Effector memory CD8-positive, alpha-beta T cell (primary cell): ENCODE measurements at places on chromosomes 1 and 21.

DNA sequence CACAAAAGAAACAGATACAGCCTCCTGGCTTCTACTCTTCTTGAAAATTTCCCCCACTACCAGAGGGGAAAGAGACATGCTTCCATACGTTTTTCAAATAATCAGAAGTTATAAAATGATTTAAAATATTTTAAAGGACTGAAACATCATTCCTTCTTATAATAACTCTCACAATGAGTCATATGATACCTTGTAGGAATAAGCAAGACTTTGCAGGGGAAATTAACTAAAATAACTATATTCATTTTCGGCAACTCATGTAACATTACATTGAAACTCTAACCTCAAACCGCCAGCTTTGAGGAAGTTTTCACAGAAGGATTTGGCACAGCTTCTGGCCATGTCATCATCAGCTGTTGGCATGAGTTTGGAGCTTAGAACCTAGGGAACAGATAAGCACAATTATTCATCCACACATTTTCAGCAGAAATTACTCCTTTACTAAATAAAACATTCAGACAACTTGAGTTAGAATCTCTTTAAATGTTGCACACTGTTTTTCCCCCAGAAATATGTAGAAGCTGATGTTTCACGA is 85.9 kb downstream of the USP24 start:
- no peak for DNase-seq

- no peak for DNase-seq
Measured at GRCh38 chr1:175887521-175887920, 144.1 kb upstream of the TNR start.

DNA sequence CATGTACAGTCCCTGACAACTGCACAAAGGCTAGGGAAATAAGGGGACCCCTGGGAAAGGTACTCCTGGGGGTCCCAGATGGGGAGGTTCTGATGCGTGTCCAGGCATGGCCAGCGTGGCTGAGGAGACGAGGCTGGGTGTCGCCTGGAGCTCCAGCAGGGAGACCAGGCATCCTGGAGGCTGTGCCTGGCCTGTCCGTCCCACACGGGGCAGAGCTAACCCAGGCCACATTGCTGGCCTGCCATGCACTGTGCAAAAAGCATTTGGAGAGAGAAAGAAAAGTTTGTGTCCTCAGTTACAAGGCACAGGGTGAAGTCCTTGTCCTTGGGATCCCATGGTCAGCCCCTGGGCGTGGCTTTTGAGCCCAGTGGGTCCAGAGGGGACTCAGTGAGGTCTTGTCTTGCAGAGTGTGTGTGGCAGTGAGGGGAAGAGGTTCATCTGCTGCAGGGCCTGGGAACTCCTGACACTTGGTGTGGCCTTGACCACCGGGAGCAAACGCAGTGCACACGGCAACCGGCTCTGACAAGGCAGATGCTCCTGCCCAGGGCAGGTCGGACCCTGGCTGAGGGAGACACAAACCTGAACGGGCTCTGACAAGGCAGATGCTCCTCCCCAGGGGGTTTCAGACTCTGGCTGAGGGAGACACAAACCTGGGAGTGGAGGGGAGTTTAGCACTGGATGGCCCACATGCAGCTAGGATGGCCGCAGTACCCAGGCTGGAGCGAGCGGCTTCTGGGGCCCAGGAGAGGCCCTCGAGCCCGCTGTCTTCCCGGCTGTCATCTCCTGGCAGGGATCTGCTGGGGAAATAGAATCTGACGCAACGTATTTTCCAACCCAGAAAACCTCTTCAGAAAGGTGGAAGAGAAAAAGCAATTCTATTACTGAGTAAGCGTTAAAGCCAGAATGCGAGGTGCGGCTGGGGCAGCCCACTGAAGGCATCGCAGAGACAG is 37.3 kb upstream of the COL18A1 start:
- no peak for DNase-seq

DNA sequence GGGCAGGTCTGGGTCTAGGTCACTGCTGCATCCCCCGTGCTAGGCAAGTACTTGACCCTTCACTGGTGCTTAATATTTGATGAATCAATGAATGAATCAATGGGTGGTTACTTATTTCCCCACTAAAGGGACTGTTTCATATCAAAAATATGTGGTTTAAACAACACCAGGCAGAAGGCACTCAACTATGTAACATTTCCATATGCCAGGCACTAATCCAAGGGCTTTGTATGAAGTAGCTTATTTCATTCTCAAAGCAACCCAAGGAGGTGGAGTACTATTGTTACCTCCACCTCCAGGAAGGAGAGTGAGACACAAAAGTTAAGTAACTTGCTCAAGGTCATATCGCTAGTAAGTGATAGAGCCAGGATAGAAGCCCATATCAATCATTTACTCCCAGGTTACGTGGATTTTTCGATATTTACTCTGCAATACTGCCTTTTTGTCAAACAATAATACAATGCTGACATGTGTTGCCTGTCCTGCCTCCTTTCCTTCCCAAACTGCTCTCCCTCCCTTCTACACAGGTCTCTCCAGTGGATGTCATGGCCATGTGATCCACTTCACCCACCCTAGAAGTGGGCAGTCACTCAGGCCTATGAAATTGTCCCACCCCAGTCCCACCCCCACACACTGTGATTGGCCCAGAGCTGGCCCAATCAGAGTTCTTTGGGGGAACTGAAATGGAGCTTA is 142.8 kb downstream of the ETS2 start:
- no peak for DNase-seq

DNA sequence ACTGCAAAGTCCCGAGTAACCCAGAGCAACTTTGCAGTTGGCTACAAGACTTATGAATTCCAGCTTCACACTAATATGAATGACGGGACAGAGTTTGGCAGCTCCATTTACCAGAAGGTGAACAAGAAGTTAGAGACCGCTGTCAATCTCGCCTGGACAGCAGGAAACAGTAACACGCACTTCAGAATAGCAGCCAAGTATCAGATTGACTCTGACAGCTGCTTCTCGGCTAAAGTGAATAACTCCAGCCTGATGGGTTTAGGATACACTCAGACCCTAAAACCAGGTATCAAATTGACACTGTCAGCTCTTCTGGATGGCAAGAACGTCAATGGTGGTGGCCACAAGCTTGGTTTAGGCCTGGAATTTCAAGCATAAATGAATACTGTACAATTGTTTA is 66.8 kb downstream of the ACBD6 start:
- DNase-seq, result no peak

- no peak for DNase-seq
Measured at GRCh38 chr1:172203902-172204301, 216.6 kb upstream of the C1orf105 start.

DNA sequence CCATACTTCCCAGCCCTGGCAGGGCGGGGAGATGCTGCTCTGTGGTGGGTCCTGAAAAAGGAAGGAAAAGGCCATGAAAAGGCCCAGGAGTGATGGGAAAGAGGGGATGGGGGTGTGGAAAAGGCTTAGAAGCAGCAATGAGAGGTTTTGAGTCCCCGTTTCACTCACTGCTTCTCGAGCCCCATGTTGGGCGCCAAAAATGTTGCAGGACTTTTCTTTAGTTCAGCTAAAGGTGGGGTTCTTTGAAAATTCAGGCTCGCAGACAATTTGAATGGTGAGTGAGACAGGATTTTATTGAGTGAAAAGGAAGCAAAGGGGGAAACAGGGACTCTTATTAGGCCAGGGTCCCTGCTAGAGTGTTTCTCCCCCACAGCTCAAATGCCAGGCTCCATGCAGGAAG is 93.1 kb downstream of the MRPS6 start:
- DNase-seq, result no peak

- no peak for DNase-seq
Measured at GRCh38 chr1:37482004-37482785, 7.8 kb downstream of the ZC3H12A start.

DNA sequence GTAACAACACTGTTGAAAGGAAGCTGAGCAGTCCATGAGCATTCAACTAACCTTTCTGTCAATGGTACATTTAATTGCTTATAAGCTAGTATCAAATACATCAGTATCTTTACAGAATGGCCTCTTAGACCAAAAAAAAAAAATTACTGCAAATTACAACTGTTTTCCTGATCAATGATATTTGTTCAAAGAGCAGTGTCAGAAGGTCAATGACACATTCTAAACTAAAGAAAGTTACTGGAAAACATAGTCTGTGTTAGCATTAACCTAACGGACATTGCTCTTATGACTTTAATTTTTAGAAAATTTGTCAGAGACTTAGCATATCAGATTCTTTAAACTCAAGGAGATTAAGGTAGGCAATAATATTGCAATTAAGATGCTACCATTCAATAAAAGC is 162.5 kb downstream of the KCNT2 start:
- DNase-seq, result no peak

- DNase-seq, result no peak
Measured at GRCh38 chr1:197222025-197222685, 45.9 kb upstream of the CRB1 start.

GRCh38 chr1:11825131-11825530 is 19.1 kb downstream of the CLCN6 start:
- DNase-seq, result no peak

DNA sequence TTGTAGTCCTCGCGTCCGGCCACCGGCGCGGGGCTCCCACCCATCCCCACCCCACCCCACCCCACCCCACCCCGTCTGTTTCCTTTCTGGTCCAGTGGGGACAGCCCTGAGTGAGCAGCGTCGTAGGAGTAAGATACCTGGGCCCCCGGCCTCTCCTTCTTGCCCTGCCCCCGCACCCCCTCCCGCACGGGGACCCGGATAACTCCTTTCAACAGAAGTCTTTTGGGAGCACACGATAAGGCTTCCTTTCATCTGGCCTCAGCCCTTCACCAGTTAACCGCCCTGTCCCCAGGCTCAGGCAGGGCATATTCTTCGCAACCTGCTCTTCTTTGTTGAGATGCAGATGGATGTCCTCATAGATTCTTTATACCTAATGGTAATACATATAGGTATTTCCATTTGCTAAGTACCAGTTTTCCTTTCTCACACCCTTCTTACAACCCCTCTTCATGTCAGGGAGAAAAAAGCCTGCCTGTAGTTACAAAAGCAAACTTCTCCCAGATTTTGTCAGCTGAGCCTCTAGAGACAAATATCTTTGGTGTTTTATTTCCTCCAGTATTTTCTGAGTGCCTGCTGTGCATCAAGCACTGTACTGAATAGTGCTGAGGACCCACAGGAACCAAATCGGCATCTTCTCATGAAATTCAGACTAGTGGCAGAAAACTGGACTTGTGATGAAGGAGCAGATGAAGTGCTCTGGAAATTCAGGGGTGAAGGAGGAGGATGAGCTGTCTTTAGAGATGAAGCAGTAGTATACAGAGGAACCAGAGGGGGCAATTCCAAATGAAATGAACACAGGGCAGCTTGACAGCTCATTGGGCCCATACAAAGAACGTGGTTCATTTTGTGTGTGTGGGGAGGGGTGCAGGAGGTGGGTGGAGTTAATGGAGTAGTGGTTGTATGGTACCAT is 33.6 kb downstream of the SLC2A1 start:
- DNase-seq, result no peak

- DNase-seq, result no peak
Measured at GRCh38 chr1:103516693-103517092, 8.8 kb upstream of the RNPC3 start.

DNA sequence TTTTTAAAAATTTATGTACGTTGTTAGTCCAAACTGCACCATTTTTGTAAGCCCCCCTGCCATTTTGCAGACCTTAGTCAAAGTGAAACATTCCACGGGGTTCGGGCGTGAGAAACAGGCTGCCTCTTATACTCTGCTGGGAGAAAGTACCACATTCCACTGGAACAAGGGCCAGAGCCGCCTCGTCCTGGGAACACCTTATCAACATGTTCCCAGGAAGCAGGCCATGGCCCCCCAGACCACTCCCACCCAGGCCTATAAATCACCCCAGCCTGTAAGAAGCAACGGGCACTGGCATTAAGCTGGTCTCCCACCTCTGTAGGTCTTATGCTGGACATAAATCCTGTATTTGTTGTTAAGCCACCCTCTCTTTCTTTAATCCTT is 854 bp upstream of the ZRANB2 start:
- DNase-seq, result no peak

DNA sequence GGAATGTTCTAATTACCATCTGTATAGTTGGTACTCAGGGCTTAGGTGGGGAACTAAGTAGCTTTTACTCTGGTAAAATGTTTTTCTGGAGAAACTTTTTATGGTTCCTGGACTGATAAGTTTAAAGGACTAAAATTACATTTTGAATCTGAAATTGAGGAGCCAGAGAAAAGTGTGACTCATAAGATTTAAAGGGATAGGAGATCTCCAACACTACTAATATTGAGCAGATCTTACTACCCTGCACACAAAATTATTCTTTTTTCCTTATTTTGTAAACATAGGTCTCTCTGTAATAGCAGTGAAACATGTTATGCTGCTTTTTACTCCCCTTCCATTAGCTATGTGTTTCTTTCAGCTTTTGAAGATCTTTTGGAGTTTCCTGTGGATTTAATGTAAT is 32.5 kb downstream of the MTF2 start:
- no peak for DNase-seq

DNA sequence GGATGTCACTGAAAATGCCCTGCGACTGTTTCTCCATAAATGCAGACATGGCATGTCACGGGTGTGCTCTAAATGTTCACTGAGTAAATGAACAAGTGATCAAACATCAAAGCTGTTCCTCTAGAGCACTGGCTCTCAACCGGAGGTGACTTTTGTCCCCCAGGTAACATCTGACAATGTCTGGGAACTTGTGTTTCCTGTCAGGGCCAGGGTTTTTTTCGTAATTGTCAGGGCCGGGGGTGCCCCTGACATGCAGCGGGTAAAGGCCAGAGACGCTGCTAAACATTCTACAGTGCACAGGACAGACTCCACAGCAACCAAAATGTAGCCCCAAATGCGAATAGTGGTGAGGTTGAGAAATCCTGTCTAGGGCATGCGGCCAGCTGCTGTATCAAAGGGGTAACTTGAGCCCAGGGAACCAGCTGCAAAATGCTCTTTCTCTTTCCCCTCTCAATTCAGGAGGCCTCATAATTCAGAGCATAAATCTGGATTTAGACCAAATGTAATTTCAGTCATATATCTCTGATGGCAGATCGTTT is 2.0 kb downstream of the ALDH4A1 start:
- DNase-seq, result no peak

DNA sequence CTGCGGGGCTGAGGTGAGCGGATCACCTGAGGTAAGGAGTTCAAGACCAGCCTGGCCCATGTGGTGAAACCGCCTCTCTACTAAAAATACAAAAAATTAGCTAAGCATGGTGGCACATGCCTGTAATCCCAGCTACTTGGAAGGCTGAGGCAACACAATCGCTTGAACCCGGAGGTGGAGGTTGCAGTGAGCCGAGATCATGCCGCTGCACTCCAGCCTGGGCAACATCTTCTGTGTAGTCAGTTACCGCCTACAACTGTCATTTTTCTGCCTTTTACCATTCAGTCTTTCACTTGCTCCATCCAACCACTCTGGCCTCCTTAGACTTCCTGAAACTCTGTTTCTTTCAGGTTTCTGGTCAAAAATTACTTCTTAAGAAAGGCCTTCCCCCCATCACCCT is 2.2 kb downstream of the MYCBP start:
- no peak for DNase-seq

- no peak for DNase-seq
Measured at GRCh38 chr1:201501812-201502510, 5.0 kb downstream of the CSRP1 start.

GRCh38 chr1:219539645-219540254 is 73.2 kb downstream of the ZC3H11B start:
- no peak for DNase-seq

DNA sequence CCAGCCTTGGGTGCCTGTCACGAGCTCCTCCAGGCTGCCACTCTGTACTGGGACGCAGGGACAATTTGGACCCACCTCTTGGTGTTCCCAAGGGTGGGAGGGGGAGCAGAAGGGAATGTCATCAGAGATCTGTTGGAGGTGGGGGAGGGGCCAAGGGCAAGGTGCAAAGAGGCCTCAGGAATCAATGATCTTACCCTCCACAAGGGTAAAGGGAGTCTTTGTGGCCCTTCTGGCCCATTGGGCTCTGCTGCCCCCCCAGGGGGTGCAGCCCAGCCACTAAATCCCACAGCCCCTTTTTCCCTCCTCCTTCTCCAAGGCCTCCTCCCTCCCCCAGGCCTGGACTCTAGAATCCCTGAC is 8.5 kb downstream of the TTC39A start:
- no peak for DNase-seq
